ENCODE measurements at places on chromosomes 1 and 21.
A peak's percentile ranks its signal among the peaks of the same experiment; 100 is the strongest.

DNA sequence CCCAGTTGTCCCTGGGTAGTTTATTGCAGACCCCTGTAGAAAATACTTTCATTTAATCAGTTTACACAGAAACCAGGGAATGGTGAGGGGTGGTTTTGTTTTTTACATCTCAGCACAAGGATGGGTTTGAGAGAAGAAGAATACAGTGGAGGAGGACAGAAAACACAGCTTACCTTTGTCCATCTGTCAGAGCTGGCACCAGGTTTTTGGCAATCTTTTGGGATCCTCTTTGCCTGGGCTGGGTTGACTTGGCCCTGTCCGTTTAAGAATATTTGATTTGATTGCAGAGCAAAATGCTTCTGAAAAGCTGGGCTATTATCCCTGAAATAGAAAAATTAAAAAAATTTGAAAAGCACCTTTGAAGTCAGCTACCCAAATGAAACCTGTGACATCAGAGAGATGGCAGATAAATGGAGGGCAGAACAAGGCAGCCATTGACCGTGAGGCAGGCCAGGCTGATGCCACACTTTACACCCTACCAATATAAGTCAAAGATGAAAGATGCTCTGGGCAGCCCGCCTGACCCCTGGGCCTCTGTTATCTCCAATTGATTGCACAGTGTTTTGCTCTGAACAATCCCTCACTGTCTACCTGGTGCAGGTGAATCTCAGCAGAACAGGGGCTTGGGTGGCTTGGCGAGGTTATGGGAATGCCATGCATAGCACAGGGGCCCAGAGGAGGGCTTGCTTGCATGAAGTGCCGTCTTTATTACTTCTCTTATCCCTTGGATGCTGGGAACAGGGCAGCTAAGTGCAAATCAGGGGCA, 218.8 kb downstream of the LMX1A start:
- no peak for DNase-seq

- no peak for DNase-seq
Measured at GRCh38 chr1:66728021-66728420, 24.2 kb upstream of the DYNLT5 start.

DNA sequence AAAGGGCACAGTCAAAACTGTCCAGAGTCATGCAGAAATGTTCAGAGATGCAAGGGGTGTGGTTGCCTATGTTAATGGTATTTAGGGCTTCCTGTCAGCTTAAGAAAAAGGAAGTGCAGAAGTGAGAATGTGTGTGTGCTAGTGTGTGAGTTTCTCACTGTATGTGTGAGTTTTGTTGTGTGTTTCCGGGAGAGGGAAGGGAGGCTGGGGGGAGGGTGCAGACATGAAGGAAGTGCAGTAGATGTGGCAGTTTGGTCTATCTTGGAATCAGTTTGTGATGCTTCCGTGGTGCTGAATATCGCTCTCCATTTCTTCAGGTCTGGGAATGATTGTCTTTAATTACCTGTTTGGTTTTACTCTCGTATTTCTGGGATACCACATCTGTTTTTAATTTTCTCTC, 16.5 kb upstream of the ATP6V1G3 start:
- no peak for DNase-seq

GRCh38 chr1:39652554-39652953, 13.1 kb upstream of the HEYL start:
- no peak for DNase-seq

GRCh38 chr1:175207971-175208370, 15.4 kb upstream of the KIAA0040 start:
- no peak for DNase-seq

DNA sequence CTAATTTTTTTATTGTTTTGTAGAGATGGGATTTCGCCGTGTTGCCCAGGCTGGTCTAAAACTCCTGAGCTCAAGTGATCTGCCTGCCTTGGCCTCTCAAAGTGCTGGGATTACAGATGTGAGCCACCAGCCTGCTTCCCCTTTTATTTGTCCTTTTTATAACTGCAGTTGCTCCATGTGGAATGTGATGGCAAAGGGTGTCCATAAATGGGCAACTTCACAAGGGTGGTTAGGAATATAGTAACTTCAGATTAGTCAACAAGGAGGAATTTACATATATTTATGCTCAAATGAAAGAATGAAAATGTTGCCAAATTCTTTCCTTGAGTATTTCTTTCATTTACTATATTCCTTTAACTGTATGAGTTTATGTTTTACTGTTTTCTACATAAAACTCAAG, 182.9 kb downstream of the BACH1 start:
- no peak for DNase-seq

- DNase-seq = peak; percentile 23
Measured at GRCh38 chr1:236608930-236609726, 4.8 kb upstream of the HEATR1 start.

GRCh38 chr1:115952547-115952946, 23.8 kb upstream of the SLC22A15 start:
- DNase-seq = no peak

GRCh38 chr1:27436204-27437159, 44.1 kb downstream of the GPR3 start:
- no peak for DNase-seq

GRCh38 chr1:34408011-34408410, 231.3 kb downstream of the C1orf94 start:
- DNase-seq = no peak

DNA sequence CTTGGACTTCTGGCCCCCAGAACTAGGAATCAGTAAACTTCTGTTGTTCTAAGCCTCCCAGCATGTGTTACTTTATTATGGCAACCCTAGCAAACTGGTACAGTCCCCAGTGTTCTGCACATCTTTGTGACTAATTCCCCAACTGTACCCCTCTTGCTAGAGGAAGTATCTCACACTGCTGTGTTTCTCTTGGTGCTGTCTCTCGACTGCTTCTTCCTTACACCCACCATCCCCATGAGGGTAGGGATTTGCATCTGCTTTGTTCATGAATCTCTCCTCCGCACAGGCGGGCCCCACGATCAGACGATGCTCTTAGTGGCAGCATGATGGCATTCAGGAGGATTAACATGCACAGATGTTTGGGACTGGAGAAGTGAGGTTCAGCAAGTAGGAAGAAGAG, 46.7 kb downstream of the CLIC6 start:
- no peak for DNase-seq

GRCh38 chr1:28282426-28283407, 23.4 kb downstream of the SESN2 start:
- DNase-seq = no peak

DNA sequence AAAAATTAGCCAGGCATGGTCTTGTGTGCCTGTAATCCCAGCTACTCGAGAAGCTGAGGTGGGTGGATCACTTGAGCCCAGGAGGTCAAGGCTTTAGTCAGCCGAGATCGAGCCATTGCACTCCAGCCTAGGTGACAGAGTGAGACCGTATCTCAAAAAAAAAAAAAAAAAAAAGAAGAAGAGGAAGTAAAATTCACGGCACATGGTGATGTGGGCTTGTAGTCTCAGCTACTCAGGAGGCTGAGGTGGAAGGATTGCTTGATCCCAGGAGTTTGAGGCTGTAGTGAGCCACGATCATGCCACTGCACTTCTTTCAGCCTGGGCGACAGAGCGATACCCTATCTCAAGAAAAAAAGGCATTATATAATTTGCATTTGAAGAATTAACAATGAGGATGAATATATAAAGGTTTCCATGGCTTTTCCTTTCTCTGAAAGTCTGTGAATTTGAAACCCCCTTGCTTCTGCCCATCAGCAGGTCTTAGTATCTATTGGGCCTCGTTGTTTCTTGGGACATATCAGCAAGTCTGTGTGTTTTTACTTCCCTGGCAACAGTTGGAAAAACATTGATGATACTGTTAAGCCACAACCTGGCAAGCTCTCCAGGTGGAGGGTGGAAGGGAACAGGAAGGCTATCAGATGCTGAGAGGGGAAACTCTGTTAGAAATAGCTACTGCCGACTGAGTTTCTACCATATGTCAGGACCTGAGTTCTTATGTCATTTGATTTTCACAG, 4.6 kb upstream of the PLA2G2D start:
- DNase-seq = no peak

GRCh38 chr1:77671836-77672235, 10.6 kb downstream of the ZZZ3 start:
- DNase-seq = no peak

DNA sequence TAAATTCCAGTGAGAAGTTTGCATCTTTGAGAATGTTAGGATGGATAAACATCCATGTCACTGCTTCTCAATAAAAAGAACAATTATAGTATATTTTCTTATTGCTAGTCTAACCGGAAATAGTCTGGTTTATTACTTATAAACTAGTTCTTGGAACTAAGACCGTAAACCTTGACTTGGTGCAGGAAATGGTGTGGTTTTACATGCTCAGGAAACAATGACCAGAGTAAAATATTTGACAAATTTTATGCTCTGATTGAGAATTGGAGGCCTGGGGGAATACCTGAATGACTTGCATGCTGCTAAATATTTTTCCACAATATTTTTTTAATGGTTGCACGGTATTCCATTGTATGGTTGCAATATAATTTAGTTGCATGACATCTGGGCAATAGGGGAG, 76.3 kb downstream of the XCL2 start:
- no peak for DNase-seq

All from nucleus accumbens (tissue), 56 donors.